Muscle of arm (tissue), 14 donors: ENCODE measurements at places on chromosomes 2 and 18.

DNA sequence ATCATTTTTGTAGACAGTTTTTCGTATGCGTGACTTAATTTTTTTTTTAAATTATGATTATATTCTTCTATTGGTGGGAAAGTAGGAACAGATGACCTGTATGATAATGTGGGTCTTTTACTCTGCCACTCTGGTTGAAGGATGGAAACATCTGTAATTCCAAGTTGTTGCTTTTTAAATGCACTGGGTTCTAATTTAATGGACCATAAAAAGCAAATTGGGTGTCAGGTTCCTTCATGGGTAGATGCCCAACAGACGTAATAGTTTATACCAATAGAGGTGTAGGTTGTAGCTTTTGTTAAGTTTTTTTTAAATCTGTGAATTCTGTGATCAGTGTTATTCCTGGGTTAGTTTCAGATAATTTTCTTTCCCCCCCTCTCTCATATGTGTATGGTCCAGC, 117.6 kb downstream of the MAP4K4 start:
- DNase-seq: no peak

GRCh38 chr18:48673456-48673852, 134.6 kb downstream of the CTIF start:
- no peak for DNase-seq

DNA sequence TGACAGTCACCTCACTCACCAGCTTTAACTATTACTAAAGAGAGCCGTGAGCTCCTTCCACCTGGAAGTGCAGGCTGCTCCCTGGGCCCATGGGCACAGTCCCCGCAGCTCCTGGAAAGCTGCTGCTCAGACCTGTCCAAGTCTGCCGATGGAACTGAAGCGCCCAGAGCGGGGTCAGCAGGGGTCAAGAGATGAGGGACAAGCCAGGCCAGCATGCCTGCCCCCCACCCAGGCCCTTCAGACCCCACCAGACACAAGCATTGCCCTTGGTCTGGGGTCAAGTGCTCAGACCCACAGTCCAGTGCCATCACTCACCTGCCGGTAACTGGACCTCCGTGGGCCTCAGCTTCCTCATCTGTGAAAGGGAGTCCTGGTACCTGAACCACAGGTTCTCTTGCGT, 59.9 kb downstream of the BIN1 start:
- no peak for DNase-seq

DNA sequence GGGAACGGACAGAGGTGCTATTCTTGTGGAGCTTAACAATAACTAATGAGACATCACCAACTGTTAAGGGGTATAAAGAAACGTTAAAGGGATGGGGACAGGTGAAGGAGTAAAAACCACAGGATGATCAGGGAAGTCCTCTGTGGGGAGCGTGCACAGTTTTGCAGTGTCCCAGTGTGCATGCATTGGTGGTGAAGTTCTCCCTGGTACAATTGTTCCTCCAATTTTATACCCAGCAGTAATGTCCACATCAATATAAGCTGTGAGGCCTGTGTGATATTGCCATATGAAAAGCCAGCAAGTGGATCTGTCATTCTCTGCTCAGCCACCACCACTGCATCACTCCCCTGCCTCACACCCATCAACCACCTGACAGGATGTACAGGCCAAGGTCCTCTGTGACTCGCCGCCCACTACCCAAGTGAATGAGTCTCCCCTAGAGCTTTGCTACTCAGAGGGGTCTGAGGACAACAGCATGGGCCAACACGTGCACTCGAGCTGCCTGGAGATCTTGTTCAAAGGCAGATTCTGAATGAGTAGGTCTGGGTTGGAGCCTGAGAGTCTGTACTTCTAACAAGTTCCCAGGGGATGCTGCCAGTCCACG, 4.6 kb downstream of the MLPH start:
- no peak for DNase-seq

GRCh38 chr2:203697190-203697589, 9.2 kb upstream of the CD28 start:
- DNase-seq: no peak

DNA sequence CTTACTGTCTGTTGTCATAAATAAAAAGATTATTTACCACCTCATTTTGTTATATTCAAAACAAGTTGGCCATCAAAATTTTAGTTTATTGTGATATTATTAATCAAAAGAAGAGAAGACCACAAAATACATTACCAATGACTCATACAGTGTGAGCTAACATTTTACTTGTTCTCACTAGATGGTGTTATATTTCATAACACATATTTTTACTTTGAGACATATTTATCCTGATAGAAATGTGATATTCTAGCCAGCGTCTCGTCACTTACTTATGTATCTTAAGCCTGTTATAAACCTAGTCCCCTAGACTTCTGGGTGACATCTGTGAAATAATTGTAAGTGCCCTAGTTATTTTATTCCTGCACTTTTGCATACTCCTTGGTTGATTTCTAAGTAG, 263.2 kb downstream of the CDH7 start:
- DNase-seq: no peak

DNA sequence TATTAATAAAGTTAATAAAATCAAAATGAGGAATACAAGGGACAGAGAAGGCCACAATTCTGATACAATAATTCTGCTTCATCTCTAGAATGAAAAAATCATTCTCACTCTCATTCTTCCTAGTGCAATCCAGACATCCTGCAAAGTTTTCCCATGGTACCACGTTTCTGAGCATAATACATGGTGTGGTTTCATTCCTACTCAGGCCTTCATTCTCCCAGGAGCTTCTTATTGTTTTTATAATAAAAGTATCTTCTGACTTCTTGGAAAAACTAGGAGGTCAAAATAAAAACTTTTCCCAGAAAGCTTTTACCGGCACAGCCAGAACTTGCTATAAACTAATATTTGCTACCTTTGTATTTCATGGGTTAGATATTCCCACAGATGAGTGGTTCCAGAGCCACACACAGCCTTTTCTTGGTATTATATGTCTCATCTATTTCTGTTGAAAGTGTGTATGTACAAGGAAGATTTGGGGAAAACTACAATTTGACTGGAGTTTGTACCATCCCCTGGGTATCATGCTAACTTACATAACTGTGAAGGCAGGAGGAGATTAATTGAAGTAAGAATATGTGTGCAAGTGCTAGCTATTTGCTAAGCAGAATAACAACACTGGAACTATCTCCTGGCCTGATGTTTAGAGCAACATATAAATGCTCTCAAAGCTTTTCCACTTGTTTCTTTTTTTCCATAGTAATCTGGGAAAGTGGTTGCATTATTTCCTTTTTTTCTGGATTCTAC, 82.3 kb downstream of the NRXN1 start:
- DNase-seq: no peak

DNA sequence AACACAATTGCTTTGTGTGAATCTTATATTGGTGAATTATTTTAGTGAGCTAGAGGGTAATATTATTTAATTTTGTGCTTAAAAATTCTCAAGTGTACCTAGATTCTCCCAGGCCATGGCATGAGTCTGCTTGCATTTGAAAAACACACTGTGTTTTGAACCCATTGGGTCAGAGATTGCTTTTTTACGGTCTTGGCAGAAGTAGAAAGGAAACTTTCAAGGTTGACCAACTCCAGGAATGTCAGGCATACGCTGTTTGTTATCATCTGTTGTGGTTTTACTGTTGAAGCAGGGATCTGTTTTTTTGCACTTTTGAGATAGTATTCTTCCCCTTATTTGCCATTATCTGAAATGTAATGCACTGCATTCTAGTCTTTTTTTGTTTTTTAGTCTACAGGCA, 377.4 kb downstream of the RPRM start:
- no peak for DNase-seq

- no peak for DNase-seq
These were observed 9.2 kb downstream of the HOXD3 start for GRCh38 chr2:176166272-176166671.

- no peak for DNase-seq
These were observed 75.6 kb downstream of the TMEM247 start for GRCh38 chr2:46555011-46555410.
